ENCODE measurements at places on chromosomes 3 and 15.
A peak's percentile ranks its signal among the peaks of the same experiment; 100 is the strongest.

DNA sequence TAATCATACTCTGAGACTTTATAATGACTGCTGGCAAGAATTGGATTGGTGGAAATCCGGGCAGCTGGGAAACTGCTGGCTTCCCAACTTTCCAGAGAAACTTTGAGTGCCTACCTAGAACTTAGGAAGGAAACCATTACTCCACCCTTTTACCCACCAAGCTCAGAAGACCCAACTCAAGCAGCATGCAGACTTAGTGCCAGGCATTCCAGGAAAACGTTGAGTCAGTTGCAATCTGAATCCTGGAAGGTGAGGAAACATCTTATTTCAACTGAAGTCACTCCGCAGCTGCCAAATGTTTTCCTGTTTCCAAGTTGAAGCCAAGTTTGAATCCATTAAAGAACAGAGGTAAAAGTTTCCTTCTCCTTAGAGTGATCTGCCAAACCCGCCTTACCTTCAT, 126.5 kb downstream of the ZNF385D start:
- DNase-seq: no peak

- DNase-seq: no peak
These were observed 210.1 kb downstream of the MEX3B start for GRCh38 chr15:81835731-81836130.

DNA sequence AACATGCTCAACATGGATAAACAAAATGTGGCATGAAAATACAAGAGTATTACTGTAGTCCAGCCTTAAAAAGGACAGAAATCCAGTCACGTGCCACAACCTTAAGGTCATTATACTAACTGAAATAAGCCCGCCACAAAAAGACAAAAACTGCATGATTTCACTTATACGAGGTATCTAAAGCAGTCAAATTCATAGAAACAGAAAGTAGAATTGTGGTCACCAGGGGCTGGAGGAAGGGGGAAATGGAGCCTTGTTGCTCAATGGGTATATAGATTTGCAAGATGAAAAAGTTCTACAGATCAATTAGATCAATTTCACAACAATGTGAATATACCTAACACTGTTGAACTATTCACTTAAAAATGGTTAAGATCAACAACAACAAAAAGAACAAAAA, 7.4 kb downstream of the GLB1 start:
- DNase-seq: peak; percentile 54

GRCh38 chr3:50267280-50267913, 1.6 kb upstream of the SEMA3B start:
- DNase-seq: no peak

GRCh38 chr15:65695081-65695480, 73.3 kb downstream of the SLC24A1 start:
- no peak for DNase-seq

DNA sequence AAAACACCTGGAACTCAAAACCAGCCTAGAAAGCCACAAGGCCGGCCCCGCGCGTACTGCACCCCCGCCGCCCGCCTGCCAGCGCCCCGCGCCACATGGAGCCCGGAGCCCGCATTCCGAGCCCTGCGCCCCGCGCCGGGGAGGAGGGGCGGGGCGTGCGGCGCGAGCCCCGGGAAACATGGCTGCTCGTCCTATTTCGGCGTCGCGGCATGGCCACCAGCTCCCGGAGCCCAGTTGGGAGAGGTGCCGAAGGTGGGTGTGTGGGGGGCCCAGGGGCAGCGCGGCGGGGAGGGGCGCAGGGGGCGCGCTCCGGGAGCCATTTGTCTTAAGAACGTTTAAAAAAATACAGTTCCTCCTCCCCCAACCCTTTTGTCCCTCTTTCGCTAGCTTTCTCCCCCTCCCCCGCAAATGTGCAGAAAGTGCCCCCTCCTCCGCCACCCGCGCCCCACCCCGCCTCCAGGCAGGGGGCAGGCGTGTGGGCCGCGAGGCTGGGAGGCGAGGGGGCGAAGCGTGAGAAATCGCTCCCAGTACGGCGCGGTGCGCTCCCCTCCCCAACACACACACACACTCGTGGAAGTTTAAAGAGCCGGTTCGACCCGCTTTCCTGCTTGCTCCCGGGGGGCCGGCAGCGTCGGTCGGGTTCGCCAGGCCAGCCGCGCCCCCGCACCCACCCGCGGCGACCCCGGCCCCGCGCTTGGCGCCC, 2.5 kb downstream of the ANP32A start:
- DNase-seq: peak; percentile 69

DNA sequence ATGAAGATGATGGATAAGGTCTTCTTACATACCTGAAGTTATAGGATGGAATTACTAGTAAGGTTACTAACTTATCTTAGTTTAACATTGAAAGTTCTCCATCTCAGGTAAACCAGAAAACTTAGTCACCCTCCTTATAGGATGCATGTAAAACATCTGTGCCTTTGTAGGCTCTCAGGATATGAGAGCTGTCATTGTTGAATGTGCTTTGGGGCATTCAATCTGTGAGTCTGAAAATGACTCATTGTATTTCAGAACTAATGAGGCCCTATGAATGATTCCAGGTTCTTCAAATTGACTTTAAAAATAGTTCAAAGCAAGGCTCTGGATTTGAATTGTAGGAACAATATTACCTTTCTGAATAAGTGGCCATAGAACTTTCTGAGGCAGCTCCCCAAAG, 237.7 kb upstream of the AZI2 start:
- no peak for DNase-seq

GRCh38 chr15:61090386-61091288, 138.5 kb downstream of the RORA start:
- no peak for DNase-seq

DNA sequence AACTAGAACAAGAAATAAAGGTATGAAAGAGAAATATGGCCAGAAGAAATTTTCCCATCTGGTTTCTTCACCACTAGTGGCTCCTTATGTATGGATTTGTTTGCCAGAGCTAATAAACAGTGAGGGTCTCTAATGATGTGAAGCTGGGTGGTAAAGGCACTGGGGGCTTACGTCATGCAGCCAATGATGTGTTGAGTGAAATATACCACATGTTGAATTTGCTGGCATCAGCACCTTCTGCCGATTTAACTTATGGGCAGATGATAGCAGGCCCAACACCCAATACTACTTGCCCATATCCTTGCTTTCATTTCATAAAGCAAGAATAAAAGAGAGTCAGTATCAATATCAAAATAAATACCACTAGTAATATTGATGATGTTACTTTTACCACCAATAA, 133.0 kb downstream of the THRB start:
- DNase-seq: no peak

- DNase-seq: no peak
These were observed 64.7 kb upstream of the NTRK3 start for GRCh38 chr15:88321271-88321670.

DNA sequence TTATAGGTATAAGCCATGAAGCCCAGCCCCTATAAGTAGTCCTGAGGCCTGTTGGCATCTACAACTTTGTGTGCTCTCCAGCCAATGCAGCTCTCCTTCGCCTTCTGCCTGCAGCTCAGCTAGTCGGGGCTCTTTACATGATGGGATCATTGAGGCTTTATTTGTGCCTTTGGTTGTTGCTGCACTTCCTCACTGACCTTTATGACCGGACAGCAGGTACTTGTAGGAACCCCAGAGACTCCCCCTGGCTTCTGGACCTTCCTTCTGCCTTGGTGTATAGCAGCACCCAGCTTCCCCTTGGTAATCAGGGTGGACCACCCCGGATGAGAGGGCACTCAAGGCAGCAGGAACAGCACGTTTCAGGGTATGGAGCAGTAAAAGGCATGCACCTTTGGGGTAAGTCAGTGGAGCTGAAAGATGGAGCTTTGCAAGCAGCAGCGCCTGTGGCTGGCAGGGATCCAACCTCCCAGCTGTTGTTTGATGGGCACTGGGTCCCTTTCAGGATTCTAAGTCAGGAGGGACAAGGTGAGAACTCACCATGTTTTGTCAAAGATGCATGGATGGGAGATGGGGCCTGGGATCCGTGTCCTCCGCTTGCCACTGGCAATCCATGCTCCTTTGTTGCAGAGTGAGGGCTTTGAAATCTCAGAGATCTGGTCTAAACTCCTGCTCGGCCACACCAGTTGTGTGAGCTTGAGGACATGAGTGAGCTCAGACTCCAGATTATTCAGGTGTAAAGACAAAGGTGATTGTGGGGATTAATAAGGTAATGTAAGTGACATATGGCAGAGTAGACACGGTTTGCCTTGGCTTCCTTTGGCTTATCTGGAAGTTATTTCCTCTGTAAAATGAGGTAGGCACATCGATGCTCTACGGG, 65.1 kb upstream of the KLF13 start:
- no peak for DNase-seq

- DNase-seq: no peak
These were observed 303.4 kb downstream of the ZNF621 start for GRCh38 chr3:40827942-40828688.

GRCh38 chr3:31288641-31289100, 244.1 kb upstream of the STT3B start:
- peak; percentile 7 for DNase-seq

DNA sequence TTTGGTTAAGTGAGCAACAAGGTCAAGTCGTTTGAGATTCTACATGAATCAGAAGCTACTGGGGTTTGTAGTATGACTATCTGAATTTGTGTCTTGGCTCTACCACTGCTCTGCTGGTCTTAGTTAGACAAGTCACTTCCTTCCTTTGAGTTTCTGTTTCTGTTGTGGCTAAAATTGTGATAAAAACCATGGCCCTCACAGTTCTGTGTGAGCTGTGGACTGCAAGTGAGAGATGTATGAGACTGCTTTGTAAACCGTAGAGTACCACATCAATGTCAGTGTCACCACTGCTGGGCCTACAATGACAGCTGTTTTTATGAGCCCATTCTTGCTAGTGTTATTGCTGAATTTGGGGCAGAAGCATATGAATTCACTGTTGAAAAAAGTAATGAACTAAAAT, 32.7 kb downstream of the RARB start:
- peak; percentile 21 for DNase-seq

DNA sequence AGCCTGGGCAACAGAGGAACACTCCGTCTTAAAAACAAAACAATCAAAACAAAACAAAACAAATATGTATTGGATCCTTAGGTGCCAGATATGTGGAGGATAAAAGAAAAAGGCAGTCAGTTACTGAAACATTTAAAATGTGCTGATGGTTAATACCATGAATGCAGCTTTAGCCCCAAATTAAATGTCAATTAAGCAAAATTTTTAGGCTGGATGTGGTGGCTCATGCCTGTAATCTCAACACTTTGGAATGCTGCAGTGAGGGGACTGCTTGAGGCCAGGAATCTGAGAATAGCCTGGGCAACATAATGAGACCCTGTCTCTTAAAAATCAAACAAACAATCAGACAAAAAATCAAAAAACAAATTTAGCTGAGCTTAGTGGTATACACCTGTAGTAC, 8.5 kb upstream of the CHMP2B start:
- no peak for DNase-seq

GRCh38 chr3:119769394-119770149, 12.3 kb upstream of the NR1I2 start:
- no peak for DNase-seq

DNA sequence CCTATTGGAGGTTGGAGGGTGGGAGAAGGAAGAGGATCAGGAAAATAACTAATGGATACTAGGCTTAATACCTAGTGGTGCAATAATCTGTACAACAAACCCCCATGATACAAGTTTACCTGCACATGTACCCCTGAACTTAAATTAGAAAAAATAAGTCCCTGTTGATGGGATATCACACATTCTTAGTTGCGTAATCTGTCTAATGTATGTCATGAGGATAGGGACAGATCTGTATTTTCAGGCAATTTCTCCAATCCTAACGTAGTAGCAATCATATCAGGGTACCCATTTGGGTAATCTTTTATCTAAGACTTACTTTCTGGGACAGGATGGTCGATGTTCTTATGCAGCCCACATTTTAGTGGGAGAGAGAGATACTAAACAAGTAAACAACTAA, 239.1 kb upstream of the AZI2 start:
- DNase-seq: no peak

- peak; percentile 38 for DNase-seq
These were observed 153.9 kb downstream of the BBX start for GRCh38 chr3:107676469-107677309.

- peak; percentile 45 for DNase-seq
These were observed at the start of gene APBA2 for GRCh38 chr15:28885630-28886430. TSS of gene APBA2 (plus strand) at chr15:28885974. CDS start at chr15:29053885, 167,911 bp downstream.

DNA sequence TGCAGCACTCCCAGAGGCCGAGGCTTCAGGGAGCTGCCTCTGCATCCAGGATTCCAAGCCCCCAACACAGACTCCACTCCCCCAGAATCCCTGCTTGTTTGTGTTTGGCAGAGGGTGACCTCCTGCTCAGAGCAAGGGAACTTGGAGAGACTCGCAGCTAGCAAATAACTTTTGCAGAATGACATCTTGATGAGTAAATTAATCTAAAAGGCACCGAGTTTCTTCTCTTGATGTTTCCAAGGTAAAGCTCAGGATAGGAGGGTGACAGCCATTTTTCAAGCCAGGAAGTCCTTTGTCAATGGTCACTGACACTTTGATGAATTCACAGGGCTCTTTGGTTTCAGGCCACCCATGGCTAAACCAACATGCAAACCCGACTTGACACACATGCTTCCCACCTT, 523.0 kb downstream of the NTRK3 start:
- no peak for DNase-seq

DNA sequence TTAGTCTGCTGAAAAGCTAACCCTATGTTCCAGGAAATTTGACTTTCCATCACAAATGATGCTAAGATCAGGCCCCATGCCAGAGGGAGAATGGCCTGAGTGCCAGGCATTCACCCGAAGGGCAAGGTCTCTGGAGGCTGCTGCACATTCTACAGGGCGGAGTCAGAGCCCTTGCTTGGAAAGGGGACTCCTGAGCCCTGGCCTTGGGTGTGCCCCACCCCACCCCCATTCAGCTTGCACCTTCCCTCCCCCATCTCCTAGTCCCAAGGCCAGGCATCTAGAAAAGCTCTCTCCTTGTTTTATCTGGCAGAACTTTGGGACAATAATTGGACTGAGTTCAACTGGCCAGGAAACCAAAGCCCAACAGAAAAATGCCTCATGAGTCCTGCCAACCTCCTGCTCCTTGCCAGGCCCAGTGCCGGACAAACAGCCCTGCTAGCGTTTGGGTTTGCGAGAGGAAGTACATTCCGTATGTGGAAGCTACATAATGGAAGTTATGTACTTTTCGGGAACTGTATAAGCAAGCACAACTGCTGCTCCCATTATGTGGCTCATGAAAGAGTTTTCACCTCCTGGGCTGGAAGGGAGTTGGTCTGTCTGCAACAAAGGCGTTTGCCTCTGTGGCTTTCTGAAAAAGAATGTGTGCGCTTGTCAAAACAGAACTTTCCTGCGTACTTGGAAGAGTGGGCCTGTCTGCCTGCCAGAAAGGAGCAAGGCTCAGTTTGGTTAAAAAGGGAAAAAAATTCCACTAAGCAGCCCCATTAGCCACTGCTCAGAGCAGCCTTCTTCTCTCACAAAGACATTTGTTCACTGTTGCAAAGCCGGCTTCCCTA, 321.5 kb upstream of the CTNNB1 start:
- DNase-seq: no peak

- no peak for DNase-seq
These were observed 217.3 kb downstream of the SUCLG2 start for GRCh38 chr3:67437090-67437489.

DNA sequence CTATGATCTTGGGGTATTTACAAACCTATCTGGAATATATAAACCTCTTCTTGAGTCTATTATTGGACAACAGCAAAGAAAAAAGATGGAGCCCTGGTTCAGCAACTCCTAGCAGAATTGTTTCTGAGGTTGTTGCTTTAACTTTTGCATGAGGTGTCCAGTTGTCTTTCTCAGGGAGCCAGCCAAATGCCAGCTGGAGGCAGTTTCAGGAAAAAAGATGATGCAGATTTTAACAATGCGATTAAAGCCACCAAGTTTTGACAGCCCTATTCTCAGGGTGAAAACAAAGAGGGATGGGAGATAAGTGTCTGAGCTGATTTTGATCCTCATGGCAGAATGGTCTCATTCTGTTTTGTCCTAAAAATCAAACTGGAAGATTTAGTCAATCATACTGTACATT, 181.6 kb upstream of the RASGRP1 start:
- no peak for DNase-seq

- DNase-seq: no peak
These were observed 32.8 kb upstream of the TSEN2 start for GRCh38 chr3:12451481-12451880.
